Right forelimb (tissue), 1 donor: ENCODE measurements at places on chromosomes 6 and 20.
A peak's percentile ranks its signal among the peaks of the same experiment; 100 is the strongest.

DNA sequence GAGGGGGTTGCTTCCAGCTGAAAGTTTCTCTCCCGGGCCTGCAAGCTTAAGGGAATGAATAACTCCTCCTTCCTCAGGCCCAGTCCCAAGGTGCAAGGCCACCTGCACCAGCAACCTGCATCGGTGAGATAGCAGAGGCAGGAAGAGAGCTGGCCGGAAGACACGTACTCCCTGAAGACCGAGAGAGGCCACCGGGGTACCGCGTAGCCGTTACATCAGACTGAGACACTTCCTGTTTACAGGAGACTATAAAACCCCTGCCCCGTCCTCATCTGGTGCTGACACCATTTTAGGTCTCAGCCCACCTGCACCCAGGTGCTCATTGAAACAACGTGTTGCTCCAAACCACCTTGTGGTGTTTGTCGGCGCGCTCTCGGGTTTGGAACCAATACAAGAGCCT lies 60.5 kb upstream of the PRND start:
- DNase-seq: no peak

DNA sequence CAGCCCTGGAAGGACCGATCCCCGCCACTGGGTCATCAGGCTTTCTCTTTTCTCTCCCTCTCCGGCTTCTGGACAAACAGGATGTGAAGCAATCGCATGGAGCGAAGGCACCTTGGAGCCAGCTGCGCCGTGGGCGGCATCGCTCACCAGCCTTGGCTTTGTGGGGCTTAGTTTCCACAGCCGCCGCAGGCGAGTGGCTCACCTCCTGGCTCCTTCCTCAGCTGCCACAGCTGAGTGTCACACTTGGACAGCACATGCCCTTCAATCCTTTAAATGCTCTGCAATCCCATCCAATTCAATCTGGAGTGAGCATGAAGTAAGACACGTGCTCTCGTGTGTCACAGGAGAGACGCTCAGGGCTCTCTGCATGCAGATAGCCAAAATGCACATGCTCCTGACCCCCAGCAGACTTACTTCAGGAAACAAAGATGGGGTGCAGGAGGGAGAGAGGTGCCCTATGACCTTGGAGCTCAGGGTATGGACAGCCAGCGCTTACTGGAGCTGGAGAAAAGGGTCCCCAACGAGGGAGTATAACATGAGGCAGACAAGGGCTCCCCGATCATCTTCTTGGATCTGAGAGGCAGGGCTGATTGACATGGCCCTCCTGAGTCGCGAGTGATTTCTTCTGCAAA lies 70.9 kb downstream of the BMP7 start:
- no peak for DNase-seq

DNA sequence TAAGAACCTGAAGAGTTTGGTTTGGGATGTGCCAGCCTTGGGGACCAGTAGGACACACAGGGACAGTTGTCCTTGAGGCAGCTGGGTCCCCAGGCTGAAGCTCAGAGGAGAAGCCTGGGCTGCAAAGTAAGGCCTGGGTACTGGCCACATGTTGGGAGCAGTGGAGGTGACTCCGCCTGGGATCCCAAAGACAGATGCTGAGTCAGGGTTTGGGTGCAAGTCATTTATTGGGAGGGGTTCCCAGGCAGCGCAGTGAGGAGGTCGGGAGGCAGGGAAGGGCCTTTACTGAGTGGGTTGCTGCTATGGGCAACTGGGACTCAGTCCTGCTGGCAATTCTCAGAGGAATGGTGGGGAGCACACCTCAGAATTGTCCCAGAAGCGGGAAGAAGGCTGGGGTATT lies 12.4 kb downstream of the BPI start:
- DNase-seq: no peak

DNA sequence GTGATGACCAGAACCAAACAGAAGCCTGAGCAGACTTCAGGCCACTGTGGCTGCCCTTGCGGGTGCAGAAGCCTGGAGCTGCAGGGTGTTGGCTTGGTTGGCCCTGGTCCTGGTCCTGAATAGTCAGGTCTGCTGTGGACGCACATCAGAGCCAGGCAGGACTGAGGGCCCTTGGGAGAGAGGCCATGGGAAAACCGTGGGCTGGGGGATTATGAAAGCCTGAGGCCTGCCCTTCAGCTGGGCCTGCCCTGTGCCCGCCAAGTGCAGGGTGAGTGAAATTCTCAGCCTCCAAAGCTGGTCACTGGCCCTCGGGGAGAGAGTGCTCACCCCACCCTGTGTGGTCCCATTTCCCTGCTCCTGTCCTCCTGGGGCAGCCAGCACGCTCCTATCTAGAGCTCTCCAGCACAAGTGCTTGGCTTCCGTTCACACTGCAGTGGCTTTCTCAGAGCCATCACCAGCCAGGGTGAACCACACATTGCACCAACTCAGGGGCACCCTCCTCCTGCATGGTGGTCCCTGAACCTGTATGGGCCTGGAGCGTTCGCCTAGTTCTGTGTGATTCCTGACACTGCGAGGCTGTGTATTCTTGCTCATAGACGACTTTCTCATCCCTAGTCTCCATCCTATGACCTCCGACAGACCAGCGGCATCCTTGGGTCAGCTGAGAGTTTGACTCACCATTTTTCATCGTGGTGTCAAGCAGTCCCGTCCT lies 146.1 kb downstream of the TTLL2 start:
- no peak for DNase-seq

DNA sequence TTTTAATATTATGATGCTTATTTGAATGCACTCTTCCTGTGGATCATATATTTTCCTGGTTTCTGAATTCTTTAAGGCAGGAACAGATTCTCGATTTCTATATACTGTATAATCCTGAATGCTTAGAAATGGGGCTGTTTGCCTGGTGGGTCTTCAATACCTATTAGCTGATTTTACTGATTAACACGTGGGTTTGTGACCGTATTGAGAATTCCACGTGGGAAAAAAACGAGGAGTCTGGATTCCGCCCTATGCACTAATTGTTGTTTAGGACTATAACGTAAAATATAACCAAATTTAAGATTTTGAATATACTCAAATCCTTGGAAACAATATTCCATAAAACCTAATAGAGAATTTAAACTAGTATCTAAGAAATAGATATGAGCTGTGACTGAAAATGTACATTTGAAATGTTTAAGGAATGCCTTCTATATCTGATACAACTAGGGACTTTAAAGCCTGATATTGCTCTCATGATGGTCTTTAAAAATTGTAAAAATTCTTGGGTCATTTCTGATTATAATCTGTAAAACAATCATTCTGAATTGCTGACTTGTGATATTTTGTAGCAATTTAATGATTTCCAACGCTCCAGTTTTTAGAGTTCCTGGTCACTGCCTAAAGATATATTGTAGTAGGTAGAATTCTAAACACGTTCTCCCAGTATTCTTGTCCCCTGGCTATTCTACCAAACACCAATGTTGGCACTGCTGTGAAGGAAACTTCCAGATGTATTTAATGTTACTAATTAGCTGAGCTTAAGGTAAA lies 93.6 kb upstream of the NOX3 start:
- DNase-seq: no peak

- no peak for DNase-seq
Observed at GRCh38 chr6:47004463-47004862, 37.7 kb downstream of the ADGRF1 start.

DNA sequence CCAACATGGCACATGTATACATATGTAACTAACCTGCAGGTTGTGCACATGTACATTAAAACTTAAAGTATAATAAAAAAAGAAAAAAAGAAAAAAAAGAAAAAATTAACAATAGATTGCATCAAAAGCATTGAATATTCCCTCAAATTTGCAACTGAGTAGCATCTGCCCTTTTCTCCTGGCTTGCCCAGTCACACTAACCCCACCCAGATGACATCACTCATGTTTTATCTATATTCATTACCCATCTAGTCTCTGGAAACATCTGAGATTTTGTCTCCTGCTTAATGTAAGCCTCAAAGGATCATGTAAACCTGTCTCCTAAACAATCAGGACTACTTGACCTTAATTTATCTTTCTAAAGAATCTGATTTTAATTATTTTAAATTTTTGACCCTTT lies 706.8 kb downstream of the CD109 start:
- DNase-seq: no peak

- DNase-seq: no peak
Observed at GRCh38 chr20:38135651-38136420, 29.2 kb downstream of the TGM2 start.

DNA sequence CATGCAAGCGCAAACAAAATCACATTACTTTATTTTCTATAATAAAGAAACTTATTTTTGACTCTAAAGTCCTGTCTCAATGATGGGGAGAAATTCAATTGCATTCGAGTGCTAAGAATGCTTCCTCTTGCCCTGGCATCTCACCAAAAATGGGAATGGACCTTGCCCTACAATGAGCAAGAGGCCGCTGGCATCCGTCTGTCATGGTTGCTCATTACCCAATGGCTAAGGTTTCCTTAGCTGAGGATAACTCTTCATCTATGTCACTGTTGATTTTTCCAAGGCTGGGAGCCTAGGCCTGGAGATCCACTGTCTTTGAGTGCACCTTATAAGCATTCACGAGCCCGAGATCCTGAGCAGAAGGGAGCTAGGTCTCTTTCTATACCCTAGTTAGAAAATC lies 471.3 kb upstream of the NRSN1 start:
- DNase-seq: no peak

DNA sequence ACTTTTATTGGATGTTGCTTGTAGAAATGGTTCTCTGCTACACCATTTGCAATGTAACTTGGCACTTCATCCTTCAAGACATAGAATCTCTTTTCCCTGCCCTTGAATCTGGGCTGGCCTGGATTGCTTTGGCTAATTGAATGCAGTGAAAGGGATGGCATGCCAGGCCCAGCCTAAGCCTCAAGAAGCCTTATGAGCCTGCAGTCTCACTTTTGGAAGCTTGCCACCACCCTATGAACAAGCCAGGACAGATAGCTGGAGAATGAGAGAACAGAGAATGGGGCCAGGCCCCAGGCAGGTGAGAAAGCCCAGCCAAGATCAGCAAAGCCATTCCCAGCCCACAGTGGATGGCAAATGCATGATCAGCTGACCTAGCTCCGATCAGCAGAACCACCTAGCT lies 350.7 kb upstream of the RNF24 start:
- DNase-seq: no peak

DNA sequence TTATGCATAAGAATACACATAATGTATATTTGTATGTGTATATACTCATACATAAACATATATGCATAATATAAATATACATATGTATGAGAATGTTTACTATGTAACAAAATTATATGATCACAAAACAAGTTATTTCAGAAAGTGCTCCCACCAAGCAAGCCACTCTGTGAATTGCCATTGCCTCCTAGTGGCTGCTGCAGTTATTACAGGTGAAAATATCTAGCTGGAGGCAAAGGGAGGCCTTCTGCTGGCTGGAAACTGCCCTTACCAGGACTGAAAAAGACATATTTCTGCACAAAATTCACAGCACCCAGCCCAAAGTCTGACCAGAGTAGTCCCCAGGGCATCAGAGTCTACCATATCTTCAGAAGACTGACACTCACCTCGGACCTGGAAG lies 14.4 kb upstream of the ADAM33 start:
- DNase-seq: no peak

- DNase-seq: no peak
Observed at GRCh38 chr20:36873498-36874189, 2.3 kb upstream of the TLDC2 start.

DNA sequence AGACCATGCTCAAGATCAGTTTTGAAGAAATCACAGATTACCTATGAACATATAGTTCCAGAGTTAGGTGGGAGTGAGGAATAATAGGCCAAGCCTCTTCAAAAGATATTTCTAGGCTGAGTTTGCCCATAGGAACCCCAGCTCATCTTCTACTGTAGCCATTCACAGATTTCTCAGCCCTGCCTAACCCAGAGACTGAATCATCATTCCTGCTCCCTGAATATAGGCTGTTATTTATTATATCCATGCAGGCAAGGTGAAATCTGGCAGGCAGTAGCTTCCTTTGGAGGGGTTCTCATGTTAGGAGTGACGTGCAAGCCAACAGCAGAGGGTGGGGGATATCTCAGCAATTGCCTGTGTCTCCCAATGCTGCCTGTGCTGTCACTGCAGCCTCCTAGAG lies 25.6 kb upstream of the ADGRF4 start:
- no peak for DNase-seq

- DNase-seq: no peak
Observed at GRCh38 chr6:15926256-15926655, 202.6 kb upstream of the MYLIP start.

GRCh38 chr6:112501705-112502104 lies 154.6 kb downstream of the RFPL4B start:
- peak; percentile 79 for DNase-seq
